DMS53 (cell line): ENCODE measurements at places on chromosomes 12 and 14.

- DNase-seq: no peak
Measured at GRCh38 chr12:27807063-27807703, 27.1 kb upstream of the MANSC4 start.

DNA sequence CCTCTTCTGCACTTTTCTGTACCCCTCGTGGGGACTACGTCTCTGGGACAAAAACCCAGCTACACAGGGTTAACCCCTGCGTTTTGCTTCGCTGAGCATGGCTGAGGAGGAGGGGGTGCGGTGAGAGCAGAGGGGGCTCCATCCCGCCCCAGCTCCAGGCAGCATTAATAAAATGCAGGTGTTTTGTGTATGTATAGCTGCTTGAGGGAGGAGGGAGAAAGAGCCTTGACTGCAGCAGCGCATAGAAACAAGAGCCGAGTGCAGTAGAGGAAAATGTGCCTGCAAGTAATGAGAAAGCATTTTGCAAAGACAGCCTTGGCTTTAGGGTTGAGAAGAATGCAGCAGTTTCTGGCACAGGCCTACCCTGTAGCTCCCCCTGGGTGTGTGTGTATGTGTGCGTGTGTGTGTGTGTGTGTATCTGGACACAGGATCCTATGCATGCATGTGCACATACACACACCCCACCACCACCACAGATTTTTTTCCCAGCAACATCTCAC lies 103.9 kb downstream of the ZFP36L1 start:
- DNase-seq: no peak

- peak; percentile 84 for DNase-seq
Measured at GRCh38 chr12:105107171-105107493, 399 bp upstream of the WASHC4 start.

GRCh38 chr12:44581642-44582242 lies 294.4 kb downstream of the NELL2 start:
- no peak for DNase-seq

- DNase-seq: peak; percentile 95
Measured at GRCh38 chr12:130357241-130357640, 19.6 kb downstream of the PIWIL1 start.

DNA sequence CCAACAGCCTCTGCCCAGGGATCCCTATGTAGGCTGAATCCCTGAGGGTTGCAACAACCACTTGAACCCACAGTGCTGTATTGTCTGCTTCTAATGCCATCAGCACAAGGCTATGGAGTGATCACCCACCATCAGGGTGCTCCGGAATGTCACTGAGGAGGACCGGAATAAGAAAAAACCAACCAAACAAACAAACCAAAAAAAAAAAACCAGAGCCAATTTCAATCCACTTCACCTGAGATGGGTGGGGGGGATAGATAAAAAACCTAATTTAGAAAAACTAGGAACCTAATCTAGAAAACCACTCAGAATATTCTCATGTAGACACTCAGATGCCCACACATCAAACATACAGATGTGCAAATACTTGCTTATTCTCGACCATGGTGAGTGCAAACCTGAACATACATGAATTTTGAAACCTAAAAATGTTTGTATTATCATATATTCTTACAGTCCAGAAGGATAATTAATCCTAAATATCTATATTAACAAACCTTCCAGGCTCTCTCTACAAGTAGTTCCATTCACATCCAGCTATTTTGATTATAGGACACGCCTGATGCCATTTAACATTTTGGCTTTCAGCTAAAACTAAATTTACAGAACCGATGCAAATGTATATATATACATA lies 3.7 kb downstream of the TBX5 start:
- no peak for DNase-seq

DNA sequence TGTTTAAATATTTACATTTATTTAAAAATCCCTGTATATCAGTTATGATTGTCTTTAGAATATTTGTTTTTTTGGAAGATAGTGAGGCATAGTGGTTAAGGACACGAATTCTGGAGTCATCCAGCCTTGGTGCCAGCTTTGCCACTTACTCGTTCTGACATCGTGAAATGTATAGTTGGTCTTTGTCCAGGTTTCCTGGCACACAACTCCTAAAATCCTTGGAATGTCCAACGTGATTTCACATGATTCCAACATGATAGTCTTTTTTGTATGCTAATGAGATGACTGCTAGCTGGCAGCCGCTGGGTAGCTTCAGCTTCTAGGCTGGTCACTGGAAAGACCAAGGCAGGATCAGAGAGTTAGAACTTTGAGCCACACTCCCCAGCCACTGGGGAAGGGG lies 64.8 kb downstream of the PRICKLE1 start:
- no peak for DNase-seq
